Activated T-helper 1 cell treated with Interleukin-2 at 50 U/mL for 16 hours (primary cell): ENCODE measurements at places on chromosomes 16 and 17.

- DNase-seq, result no peak
Measured at GRCh38 chr17:78397681-78398101, 19.2 kb downstream of the PGS1 start.

DNA sequence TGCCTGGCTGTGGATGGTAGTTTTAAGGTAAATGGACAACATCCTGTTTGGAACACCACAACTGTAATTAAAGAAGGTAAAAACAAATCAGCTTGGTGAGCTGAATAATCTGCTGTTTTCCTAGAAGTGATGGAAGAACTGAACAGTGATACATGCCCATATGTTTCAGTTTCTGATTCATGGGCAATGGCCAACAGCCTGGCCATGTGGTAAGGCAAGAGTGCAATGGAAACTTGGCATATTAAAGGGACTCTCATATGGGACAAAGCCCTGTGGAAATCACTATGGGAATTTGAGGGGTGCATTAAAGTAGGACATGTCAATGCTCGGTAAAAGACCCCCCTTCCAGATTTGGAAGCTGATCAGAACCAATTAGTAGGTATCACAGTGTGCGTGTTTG is 37.8 kb downstream of the IKZF3 start:
- no peak for DNase-seq

DNA sequence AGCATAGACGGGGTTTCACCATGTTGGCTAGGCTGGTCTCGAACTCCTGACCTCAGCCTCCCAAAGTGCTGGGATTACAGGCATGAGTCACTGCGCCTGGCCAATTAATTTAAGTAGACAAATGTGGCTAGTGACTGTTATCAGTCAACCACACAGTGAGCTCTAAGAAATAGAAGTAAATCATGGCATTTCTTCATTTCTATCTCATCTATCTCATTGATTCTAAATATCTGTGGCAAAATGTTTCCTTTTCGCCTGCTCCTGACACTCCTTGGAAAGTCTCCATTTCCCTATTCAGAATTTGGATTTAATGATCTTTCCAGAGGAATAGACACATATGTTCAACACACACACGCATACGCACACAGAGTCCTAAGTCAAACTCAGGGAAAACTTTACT is 81.3 kb downstream of the HIC1 start:
- DNase-seq, result no peak

GRCh38 chr17:29136998-29137730 is 43.0 kb downstream of the MYO18A start:
- DNase-seq, result no peak

DNA sequence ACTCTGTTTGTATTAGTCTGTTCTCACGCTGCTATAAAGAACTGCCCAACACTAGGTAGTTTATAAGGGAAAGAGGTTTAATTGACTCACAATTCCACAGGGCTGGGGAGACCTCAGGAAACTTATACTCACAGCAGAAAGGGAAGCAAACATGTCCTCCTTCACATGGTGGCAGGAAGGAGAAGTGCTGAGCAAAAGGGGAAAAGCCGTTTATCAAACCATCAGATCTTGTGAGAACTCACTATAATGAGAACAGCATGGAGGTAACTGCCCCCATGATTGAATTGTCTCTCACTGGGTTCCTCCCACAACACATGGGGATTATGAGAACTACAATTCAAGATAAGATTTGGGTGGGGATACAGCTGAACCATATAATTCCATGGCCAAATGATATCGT is 30.9 kb downstream of the ABCC1 start:
- DNase-seq, result no peak

- no peak for DNase-seq
Measured at GRCh38 chr16:178668-179015, 1.6 kb upstream of the HBQ1 start.

- no peak for DNase-seq
Measured at GRCh38 chr17:80992948-80993624, 1.4 kb downstream of the CHMP6 start.

DNA sequence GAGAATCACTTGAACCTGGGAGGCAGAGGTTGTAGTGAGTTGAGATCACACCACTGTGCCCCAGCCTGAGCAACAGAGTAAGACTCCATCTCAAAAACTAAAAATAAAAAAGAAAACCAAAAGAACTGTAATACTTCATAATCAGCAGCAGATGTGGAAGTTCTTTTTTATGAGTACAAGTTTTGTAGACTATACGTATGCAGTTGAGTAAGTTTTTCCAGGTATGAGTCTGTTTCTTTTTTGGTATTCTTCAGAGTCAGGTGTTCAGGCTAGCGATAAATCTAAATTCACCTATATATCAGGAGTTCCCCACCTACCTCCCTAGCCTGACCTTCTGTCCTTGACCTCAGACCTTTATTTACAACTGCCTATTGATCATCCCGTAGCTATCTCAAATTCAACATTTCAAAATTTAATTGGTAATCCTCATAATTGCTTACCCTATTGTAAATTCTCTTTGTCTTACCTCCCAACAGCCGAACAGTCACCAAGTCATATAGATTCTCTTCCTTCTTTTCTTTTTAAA is 10.7 kb downstream of the DCTN5 start:
- no peak for DNase-seq

GRCh38 chr17:39834017-39834416 is 30.1 kb downstream of the IKZF3 start:
- no peak for DNase-seq

GRCh38 chr16:49335828-49336227 is 37.8 kb upstream of the C16orf78 start:
- no peak for DNase-seq

GRCh38 chr16:68972013-68972412 is 128.7 kb downstream of the TANGO6 start:
- no peak for DNase-seq

DNA sequence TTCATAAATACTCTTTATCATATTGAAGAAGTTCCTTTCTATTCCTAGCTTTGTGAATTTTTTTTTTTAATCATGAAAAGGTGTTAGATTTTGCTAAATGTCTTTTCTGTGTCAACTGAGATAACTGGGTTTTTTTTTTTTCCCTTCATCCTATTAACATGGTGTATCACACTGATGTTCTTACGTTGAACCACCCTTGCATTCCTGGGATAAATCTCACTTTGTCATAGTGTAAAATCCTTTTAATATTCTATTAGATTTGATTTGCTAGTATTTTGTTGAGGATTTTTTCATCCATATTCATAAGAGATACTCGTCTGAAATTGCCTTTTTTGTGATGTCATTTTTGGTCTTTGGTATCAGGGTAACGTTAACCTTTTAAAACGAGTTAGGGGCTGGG is 49.2 kb downstream of the CHCT1 start:
- DNase-seq, result no peak

GRCh38 chr17:33667052-33667509 is 374.0 kb upstream of the ASIC2 start:
- no peak for DNase-seq

DNA sequence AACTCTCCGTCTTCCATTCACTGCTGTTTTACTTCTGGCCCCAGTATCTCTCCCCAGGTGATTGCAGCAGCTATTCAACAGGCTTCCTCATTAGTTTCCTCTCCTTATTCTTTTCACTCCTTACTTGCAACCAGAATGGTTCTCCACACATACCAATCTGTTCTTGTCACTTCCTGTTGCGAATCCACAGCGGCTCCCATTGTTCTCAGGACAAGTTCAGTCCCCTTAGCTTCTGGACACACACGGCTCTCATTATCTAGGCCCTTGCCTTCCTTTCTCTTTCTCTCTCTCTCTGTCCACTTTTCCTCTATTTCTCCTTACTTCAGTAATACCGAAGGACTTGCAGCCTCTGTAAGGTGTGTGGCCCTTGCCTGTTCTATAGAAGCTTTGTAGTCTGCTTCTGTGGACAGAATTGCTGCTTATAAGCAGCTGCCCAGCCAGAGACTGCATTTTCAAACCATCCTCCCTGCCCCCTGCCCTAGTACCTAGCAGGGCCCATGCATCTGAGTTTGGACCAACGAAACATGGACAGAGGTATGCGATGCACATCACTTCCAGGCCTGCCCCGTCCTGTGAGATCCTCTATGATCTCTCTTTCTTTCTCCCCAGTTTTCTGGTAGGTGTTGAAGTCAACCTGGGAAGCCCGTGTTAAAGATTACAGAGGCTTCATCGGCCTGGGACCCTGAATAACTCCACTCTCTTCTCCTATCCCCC is 45.7 kb downstream of the VAT1L start:
- DNase-seq, result no peak
